Stimulated activated CD4-positive, alpha-beta T cell treated with anti-CD3 and anti-CD28 coated beads, Interleukin-2, amount 100 ng/mL, for 24 hours (primary cell): ENCODE measurements at places on chromosomes 5 and 9.

DNA sequence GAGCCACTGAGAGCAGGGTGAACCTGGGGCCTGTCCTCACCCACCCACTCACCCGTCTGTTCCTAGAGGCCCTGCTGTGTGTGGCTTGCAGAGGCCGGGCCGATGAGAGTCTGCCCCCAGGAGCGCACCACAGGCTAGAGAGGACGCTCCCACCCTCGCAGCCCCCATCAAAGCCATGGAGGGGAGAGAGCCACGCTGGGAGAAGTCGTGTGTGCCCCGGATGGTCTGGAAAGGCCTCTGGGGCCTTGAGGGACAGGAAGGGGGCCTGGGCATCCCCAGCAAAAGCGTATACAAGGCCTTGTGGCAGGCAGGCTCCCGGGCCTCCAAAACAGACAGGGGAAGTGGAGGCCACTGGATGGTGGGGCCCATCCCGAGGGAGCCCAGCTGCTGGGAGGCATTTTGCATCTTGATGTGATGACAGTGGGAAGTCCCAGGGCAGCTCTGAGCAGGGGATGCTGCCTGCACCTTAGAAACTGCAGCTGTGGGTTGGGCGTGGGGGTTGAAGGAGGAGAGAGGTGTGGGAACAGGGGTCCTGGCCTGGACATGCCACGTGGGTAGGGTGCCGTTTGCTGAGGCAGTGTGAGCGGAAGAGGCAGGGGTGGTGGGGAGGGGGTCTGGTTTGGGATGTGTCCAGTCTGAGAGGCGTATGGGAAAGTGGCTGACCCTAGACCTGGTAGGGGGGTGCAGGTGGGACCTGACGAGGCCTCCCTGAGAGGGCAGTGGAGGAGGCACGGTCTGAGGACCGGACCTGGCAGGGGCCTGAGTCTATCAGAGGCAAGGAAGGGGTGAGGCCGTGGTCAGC lies 43.0 kb upstream of the NOTCH1 start:
- DNase-seq = no peak

- DNase-seq = no peak
These were observed 119.4 kb downstream of the CDH10 start for GRCh38 chr5:24525414-24525813.

GRCh38 chr5:31382051-31382878 lies 149.6 kb downstream of the DROSHA start:
- no peak for DNase-seq

- no peak for DNase-seq
These were observed 58.9 kb downstream of the CDK5RAP2 start for GRCh38 chr9:120521101-120521500.

- DNase-seq = no peak
These were observed 30.6 kb downstream of the SPACA9 start for GRCh38 chr9:132909311-132909710.
